ENCODE measurements at places on chromosomes 5 and 9. TPM values are rescaled to one million over a fixed set of nuclear protein-coding genes. Genes with fewer than 3 reads are reported as not detected.

The TRIM7 gene
- 0.66 TPM for total RNA-seq

- DNase-seq: no peak
Measured at GRCh38 chr5:73005886-73006285, 50.0 kb downstream of the FCHO2 start.

DNA sequence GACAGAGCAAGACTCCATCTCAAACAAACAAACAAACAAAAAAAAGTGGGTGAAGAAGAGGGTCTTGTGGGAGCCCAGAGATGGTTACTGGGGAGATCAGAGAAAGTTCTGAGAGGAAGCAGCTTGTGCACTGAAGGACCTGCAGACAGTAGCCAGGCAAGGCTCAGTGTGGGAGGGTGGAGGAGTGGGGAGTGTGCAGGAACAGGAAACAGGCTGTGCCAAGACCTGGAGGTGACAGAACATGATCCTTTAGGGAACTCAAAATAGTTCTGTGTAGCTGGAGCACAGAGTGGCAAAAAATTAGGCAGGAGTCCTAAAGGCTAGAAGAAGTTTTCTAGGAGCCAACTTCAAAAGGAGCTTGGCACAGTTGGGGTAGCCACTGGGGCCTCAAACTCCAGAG lies 19.2 kb upstream of the NANS start:
- no peak for DNase-seq

DNA sequence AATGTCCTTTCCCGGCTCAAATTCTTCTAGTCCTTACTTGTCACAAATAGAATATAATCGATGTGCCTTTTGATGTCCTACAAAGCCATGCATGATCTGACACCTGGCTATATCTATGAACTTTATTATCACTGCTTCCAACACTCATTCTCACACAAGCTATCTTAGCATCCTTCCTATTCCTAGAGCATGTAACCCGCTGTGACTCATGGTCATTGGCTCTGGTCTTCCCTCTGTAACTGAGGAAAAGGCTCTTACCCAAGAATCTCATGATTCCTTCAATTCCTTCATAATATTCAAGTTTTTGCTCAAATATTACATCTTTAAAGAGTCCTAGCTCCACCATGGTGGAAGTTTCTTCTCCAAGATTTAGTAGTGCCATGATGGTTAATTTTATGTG lies 480.0 kb upstream of the PAPPA start:
- DNase-seq: no peak

Measured in GM23338 (cell line).